H54 (cell line): ENCODE measurements at places on chromosomes 5 and 9.

DNA sequence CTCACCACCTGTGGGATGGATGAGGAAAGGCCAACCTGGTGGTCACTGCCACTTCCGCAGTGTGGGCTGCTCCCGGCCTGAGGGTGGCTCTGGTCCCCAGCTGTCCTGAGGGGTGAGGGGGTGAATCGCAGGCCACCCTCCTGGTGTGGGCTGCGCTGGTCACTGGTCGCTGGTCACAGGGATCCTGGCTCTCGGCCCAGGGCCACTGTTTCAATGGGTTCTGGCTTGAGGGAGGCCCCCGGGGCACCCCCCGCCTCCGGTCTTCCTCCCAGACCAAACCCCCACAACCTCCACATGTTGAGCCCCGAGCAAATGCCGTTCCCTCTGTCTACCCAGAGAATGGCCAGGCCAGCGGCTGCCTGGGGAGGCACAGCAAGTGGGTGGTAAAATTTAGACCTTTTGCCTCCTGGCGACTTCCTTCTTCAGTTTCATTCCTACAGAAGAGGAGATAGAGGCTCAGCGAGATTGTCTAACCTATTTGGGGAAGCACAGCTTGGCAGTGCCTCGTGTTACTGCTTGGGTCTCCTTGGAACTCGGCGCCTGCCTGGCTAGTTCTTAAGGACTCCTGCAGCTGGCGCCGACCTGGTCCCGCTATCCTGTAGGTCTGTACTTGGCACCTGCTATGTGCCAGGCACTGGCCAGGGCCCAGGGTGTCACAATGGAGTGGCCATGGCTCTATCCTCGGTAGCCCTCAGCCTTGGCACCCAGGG lies 48.2 kb downstream of the RXRA start:
- DNase-seq = no peak

DNA sequence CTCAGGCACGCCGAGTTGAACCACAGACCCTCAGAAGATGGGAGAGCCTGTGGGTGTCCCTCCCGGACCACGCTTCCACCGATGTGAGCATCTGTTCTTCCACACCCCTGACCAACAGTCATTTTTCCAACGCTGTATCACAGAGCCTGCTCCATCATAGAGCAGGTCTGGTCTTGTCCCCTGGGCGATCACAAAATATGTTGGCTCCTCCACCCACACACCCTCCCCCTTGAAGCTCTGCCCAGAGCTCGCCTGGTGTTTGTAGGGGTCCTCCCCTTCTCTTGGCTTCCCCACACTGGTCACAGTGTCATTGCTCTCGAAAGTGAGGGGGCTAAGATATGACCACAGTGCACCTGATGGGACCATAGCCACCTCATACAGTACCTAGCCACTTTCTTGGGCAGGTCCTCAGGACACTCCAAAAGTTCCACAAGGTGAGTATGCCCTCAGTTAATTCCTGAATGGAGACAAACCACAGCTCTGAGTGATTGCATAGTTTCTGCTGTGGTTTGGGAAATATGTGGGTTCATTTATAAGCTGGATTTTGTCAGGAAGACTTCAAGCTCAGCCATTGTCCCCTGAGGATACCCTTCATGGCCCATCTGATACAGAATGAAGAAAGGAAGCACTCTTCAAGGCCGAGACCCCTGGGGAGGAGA lies 3.5 kb upstream of the ZNF618 start:
- no peak for DNase-seq

- no peak for DNase-seq
Observed at GRCh38 chr5:168656633-168657032, 77.5 kb upstream of the PANK3 start.

DNA sequence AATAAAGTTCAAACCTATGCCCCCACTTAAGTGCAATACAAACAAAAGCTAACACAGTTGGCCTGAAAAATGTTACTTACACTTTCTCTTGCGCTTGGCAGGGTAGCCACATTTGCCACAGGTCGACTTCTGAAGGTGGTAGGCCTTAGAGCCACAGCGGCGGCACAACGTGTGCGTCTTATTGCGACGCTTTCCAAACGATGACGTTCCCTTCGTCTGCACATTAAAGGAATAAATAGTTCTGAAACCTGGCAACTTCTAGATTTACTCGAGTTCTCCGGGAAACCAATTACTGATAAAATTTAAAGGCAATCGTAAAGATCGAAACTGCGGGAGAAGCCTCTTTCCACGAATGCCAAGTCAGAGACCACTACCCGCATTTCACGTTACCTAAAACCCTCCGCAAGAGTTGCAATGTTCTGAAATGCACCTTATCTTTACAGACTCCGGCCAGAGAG lies 602 bp downstream of the RPL37 start:
- DNase-seq = no peak

DNA sequence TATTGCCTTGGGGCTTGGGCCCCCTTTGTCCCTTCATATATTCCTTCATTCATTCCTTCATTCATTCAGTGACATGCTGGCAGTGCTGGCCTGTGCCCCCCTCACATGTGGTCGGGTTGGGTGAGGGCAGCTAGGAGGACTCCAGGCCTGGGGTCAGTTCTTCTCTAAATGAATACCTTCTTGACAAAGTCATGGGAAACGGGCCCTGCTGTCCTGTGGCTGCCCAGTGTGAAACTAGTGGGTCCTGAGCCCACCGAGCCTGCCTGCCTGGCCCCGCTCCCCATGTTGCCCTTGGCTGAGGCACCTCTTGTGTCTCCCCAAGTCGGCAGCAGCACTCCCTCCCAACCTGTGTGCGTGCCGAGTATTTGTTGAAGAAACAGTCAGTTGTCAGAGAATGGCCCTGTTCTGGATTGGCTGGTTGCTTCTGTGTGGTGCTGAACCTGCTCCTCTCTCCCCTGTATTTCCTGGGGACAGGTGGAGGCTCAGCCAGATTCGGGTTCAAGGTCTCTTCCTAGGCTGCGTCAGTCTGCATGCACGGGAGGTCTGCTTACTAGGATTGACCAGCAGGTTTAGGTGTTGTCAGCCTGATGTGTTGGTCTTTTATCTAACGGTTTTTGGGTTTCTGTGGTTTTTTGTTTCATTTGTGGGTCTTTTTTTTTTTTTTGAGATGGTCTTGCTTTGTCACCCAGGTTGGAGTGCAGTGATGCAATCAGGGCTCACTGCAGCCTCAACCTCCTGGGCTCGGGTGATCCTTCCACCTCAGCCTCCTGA lies 3.0 kb upstream of the CEL start:
- no peak for DNase-seq

GRCh38 chr5:135543001-135543484 lies 7.3 kb upstream of the NEUROG1 start:
- DNase-seq = no peak

- DNase-seq = no peak
Observed at GRCh38 chr5:68780299-68780955, 313.4 kb upstream of the SLC30A5 start.

DNA sequence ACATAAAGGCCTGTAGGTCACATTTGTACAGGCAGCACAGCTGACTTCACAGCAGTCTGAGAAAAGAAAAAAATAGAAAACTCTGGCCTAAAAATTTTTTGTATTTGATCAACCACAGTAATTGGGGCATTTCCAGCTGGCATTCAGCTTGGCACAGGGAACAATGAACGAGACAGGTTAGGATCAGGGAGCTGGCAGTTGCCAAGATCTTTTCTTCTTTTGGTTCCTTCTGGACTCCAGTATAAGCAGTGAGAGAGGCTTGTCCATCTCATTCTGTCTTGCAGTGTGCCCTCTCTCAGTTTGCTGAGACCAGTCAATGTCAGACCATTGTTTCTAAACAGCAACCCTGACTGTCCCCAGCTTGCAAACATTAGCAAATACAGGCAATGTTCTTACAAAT lies 601.1 kb downstream of the TLR4 start:
- no peak for DNase-seq

GRCh38 chr5:131218392-131218791 lies 45.5 kb upstream of the CDC42SE2 start:
- no peak for DNase-seq

GRCh38 chr9:130858739-130859705 lies 24.0 kb downstream of the ABL1 start:
- DNase-seq = no peak

- DNase-seq = no peak
Observed at GRCh38 chr9:115262952-115263351, 145.0 kb upstream of the TNC start.

DNA sequence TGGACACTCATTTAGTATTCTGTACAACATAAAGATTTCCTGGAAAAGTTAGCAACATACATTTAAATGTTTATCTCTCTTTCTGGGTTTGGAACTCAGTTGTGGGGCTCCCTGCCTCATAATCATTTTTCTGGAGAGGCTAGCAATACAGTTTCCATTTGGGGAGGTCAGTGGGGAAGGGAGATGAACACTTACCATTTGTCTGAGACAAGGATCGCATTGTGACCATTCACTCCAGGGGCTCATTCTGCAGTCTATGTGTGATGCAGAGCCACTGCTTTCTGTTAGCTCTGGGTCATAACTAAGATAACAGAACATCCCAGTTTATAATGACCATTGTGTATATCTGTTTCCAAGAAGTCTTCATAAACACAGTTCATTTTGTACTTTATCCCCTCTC lies 22.4 kb downstream of the C9 start:
- no peak for DNase-seq
